ENCODE measurements at places on chromosomes 16 and 17.

DNA sequence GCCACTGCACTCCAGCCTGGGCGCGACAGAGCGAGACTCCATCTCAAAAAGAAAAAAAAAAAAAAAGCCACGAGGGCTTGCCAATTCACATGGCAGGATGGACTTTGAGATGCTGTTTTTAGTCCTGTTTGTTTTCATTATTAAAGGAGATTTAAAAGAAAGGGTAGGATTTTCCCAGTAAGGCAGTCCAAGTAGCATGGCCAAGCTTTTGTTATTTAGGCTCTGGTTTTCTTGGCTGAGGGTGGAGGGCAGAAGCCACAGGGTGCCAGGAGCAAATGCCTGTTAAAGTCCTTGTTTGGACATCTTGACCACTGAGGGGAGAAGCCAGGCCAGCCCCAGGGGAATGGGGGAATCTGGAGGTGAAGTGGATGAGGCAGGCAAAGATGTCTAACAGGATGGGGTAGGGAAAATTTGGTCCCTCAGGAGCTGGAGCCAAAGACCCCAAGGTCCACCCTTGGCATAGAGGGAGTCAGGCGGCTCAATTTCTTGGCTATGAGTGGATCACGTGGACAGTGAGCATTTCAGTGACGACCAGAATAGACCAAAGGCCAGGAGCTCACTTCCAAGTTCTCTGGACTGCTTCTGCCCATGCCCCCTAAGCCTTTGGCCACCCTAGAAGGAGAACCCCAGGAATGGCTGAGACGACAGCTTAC is 20.8 kb upstream of the PLLP start:
- DNase-seq: no peak

DNA sequence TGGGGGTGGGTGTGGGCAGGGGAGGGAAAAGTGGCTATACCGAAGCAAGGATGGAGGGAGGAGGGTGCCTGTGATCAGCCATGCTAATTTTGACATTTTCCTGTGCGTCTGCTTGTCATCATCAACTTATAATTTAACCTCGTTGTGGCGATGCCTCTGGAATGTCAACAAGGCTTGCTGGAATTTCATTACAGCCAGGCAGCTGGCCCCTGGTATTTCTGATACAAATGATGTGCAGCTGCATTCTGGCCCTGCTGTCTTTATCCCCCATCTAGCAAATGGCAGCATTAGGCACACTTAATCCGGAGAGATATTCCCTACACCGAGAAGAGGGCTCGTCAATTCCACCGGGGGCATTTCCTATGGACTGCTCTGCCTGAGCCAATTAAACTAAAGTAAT is 278.3 kb upstream of the CCL2 start:
- no peak for DNase-seq

DNA sequence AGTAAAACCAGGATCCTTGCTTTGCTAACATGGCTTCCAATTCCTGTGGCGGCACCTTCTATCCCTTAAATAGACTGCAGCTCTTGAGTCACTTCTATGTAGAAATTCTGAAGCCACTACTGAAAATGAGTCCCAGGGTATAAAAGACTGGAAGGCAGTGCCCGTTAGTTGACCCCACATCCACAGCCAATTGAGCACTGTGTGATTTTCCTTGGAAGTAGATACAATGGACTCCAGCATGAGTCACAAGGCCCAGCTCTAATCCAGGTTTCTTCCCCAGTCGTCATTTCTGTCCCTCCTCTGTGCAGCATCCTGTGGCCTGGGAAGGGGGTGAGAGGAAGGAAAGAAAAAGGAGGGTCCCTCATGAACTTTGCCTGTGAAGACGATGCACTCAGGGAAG is 69.5 kb downstream of the HLF start:
- DNase-seq: no peak

DNA sequence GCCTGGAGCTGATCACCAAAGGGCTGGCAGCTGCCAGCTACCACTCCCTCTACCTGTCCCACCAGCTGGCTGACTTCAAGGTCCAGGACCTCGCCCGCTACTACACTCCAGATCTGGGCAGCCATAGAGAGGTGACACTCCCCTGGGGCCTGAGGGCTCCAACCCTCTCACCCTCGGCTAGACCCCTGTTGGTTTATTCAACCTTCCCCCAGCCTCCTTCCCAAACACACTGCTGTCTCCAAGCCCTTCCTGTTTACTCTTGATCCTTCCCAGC is 18.0 kb downstream of the ALOX12B start:
- DNase-seq: no peak

DNA sequence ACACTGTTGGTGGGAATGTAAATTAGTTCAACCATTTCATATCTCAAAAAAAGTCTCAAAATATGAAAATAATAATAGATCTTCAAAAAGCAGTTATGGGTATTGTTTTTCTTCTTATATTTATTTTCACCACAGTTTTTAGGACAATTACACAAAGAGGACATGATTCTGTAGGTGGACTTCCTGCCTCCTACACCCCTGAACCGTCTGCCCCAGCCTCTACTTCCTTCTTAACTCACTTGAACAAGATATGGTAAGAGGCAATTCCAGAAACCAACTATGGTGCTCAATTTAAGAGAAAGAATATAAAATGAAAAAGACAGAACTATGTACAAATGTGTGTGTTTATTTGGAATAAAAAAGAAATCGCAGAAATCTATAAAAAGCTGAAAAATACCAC is 74.1 kb upstream of the MON1B start:
- DNase-seq: no peak

DNA sequence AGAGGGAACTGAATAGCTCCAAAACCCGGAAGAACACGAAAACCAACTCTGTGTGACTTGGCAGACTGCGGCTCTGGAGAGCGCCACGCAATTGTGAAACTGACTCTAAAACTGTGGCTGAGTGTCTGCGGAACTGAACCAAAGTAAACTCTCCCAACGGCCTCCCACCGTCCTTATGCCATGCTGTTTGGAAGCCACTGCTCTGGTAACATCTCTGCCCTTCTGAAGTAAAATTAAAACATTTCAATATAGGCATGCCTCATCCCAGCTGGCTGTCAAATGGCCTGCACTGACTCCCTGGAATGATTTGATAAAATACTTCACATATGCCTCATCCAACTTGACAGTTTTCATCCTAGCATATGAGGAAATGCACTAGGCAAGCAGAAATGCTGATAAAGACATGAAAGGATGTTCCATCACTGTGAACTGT is 70.2 kb downstream of the PARN start:
- DNase-seq: no peak

- no peak for DNase-seq
Observed at GRCh38 chr17:1232331-1232730, 37.9 kb upstream of the BHLHA9 start.

DNA sequence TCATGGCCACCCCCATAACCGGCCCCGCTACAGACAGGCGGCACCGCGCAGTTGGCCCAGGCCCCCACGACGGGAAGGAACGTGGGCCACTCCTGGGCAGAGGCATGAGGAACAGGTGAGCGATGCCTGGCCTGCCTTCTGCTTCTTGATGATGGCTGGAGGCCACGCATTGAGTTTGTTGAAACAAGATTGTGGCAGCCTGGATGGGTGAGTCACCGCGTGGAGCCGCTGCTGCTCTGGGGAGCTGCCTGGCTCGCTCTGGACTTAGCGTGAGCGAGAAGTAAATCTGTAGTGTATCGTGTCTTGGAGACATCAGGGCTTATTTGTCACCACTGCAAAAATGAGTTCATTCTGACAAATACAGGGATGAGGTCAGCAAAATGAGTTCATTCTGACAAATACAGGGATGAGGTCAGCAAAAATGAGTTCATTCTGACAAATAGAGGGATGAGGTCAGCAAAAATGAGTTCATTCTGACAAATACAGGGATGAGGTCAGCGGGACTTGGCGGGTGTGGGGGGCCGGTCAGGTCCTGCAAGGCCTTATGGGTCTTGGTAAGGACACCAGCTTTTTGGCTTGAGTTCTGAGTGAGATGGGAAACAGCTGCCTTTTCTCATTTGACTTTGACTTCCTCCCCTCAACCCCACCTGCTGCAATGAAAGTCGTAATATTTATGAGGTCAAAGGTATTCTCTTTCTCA is 93.0 kb downstream of the SEC14L1 start:
- no peak for DNase-seq

DNA sequence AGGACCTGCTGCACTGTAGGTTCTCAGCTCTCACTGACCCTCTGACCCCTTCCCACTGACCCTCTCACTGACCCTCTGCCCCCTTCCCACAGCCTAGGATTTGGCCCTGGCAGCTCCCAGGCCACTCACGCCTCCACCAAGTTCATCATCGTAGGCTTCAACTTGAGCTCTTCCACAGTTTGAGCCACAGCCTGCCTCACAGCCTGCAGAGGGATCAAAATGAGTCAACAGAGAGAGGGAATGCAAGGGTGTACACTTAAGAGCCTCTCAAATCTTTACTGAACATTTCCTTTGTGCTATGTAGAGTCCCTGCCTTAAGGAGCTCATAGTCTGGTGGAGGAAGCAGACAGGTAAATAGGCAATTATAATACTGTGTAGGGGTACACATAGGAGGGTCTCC is 12.1 kb downstream of the HEATR9 start:
- DNase-seq: no peak

DNA sequence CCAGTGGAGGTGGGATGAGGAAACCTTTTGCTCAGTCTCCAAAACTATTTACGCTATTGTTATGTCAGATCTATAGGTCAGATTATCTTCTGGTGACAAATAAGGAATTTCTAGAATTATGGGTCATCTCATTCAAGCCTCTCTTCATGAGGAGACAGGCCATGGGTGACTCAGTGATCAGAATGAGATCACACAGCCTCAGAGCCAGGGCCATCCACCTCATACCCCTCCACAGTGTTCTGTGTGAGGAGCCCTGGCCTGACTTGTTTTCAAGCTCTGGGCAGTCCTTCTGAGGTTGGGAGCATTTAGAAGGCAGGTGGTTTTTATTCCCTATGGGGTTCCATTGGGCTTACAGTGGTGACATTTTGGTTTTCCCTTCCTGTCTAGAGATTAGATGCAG is 26.5 kb downstream of the YPEL2 start:
- DNase-seq: no peak

DNA sequence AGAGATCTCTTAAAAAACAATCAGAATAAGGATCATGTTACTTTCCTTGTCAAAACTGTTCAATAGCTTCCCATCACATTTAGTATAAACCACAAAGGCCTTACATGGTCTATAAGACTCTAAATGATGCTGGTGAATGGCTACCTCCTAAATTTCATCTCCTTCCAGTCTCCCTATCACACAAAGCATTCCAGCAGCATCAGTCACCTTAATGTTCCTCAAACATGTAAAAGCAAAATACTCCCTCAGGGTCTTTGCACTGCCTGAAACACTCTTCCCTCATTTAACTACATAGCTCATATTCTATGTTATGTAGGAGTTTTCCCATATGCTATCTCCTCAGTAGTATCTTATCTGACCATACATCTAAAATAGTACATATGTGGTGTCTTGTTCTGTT is 53.5 kb upstream of the INTS2 start:
- no peak for DNase-seq

DNA sequence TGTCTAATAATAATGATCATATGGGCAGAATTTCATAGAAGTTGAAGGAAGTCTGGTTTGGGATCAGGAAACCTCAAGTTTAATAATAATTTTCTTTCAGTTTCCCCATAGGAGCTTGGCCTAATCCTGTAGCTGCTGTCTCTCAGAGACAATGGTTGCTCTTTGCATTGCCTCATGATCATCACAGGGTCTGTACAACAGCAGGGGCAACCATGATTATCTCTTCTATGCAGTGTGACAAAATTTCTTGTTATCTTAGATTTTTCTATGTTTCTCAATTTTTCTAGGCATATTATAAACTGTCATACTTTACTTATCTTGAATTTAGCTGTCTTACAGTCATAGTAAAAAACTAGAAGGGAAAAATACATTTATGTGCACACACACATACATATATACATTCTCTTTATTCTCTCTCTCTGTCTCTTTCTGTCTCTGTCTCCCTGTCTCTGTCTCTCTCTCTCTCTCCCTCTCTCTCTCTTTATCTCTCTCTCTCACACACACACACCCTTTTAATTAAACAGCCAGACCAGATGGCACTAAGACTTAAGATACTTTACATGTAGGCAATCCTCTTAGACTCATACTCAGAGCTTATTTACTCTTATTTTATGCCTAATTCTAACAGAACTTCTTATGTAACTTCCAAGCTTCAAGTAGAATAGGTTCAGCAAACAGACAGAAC is 30.5 kb downstream of the SMIM36 start:
- no peak for DNase-seq

DNA sequence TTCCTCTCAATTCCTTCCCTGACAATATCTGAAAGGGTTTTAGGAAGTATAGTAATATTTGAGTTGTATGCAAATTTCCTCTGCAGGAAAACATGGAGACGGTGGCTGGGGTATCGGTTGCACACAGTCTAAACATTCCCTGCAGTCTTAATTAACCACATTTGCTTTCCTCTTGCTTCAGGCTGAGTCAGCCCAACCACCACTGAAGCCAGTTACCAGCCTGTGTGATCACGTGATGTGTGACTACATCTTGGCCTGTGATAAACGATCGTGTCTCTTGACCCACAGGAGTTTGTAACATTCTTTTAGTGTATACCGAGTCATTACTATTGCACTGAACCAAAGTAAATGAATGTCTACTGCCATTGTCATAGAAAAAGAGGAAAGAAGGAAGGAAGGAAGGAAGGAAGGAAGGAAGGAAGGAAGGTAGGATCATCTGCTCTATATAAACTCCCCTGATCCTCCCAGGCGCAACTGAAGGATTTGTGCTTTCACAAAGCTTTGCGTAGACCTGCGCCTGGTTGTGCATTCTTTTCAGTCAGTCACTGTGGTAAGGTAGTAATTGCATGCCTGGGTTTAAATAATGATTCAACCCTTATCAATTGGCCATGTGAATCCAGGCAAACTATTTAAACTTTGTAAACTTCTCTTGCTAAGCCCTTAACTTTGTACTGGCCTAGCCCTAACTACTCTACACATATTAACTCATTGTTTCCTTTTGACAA is 280.6 kb upstream of the SALL1 start:
- no peak for DNase-seq

GRCh38 chr17:82559566-82560251 is 40.2 kb downstream of the FOXK2 start:
- no peak for DNase-seq

GRCh38 chr17:75654176-75654575 is 12.8 kb downstream of the RECQL5 start:
- DNase-seq: no peak

Measured in stimulated activated CD4-positive, alpha-beta T cell treated with anti-CD3 and anti-CD28 coated beads, Interleukin-12 subunit alpha, Interleukin-12 subunit beta, amount 100 ng/mL, for 24 hours (primary cell).